Muscle of leg (tissue), 16 donors: ENCODE measurements at places on chromosomes 4 and X.
A peak's percentile ranks its signal among the peaks of the same experiment; 100 is the strongest.

DNA sequence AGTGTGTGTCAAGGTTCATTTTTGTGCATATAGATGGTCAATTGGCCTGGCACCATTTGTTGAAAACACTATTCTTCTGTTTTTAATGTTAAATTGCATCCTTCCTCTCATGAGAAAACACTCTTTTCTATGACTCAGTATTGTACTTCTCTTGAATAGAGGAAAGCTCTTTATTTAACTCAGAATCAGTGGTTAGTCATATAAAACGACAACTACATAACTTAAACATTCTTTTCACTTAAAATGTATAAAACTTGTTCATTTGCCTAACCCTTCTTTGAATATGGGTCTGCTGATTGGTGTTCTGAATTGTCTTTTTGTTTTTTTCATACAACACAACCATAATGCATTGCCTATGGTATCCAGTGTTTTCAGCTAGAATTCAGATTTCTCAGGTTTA is 17.2 kb upstream of the MRPL1 start:
- DNase-seq = no peak

- DNase-seq = no peak
Measured at GRCh38 chrX:139158256-139158655, 372.3 kb upstream of the F9 start.

DNA sequence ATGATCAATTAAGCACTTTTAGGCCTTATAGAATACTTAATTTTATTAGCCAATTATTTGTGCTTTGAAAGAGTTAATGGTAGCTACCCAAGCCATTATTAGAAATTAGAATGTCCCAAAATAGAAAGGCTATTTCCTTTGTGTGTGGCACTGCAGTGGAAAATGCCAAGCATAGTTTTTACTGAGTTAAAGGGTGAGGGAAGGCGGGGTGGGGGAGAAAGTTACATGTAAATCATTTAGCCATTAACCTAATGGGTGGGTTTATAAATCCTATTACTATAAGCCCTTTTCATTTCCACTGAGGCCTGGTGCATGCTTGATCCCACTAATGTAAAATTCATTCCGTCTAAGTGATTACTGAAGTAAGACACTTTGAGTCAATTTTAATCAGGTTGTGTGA is 105.8 kb downstream of the POLA1 start:
- DNase-seq = no peak

- no peak for DNase-seq
Measured at GRCh38 chr4:15034071-15034764, 31.9 kb downstream of the CPEB2 start.

GRCh38 chr4:113302051-113302450 is 252.6 kb downstream of the ANK2 start:
- DNase-seq = peak; percentile 68

DNA sequence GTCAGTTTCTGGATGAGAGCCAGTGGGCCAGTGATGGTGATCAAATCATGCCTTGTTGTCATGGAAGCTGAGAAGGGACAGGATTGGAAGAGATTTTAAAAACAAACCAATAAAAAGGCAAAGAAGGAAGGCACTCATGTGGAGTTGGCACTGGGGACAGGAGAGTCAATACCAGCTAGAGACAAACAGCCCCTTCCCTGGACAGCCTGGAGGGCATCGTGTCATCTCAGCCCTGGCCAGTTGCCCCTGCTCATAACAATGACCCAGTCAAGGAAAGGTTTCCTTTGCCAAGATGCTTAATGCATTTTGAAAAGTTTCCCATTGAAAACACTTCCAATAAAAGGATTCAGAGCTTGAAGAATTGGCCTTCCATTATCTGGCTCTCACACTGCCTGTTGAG is 55.5 kb downstream of the SCML1 start:
- DNase-seq = no peak

DNA sequence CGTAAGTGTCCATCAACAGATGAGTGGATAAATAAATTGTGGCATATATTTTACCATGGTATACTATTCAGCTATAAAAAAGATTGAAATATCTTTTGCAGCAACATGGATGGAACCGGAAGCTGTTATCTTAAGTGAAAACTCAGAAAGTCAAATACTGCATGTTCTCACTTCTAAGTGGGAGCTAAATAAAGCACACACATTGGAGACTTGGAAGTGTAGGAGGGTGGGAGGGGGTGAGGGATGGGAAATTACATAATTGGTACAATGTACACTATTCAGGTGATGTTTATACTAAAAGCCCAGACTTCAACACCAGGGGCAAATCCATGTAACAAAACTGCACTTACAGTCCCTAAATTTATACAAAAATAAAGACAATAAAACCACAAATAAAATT is 72.6 kb upstream of the SPRY1 start:
- DNase-seq = no peak

- DNase-seq = no peak
Measured at GRCh38 chrX:124001581-124001980, 40.1 kb downstream of the STAG2 start.

DNA sequence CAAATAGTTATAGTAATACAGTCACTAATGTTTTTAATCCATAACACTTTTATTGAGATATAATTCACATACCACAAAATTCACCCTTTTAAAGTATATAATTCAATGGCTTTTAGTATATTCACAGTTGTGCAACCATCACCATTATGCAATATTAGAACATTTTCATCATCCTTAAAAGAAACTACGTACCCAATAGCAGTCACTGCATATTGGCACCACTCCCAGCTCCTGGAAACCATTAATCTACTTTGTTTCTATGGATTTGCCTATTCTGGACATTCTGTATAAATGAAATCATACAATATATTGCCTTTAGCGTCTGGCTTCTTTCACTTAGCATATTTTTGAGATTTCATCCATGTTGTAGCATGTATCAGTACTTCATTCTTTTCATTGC is 99.3 kb downstream of the AMMECR1 start:
- no peak for DNase-seq

- DNase-seq = no peak
Measured at GRCh38 chrX:10008483-10009056, 41.4 kb downstream of the CLDN34 start.

DNA sequence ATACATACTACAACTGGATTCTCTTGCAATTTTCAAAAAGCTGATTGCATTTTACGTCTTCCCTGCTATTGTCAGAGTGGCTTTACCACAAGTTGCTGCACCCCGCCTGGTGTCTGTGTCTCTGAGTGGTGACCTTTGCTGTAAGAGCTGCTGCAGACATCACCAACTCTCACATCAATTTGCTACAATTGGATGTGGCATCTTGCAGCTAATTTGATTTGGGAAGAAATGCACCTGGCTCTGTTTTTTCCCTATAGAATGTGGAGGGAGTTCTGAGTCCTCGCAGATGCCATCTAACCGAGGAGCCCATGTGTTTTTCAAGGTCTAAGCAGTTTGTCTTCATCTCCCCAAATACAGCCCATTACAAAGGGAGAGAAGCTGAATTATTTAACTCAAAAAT is 73.8 kb upstream of the PHOX2B start:
- no peak for DNase-seq

DNA sequence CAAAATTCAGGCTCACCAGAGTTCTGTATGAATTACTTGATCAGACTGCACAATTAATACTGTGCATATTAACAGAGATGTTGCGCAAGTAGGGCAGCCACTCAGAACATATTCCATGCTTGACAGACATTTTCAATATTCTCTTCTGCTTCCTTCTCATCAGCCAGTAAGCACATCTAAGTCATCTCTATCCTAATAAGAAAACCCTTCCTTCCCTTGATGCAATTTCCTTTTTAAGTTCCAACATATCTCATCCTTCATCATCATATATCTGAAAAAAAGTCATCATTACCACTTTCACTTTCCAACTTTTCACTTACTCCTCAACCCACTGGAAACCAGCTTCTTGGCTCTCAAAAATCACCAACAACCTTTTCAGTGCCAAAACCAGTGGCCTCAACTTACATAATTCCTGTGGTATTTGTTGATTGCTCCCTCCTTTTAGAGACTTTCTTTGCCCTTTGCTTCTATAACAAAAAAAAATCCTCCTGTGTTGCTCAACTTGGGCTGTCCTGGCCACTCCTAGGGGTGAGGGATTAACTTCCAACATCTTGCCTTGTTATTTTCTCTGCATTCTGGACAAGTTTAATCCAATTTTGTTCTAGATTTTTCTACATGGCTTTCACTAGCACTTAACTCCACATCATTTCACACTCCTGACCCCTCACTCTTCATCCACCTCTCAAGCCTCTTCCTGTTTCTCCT is 14.1 kb downstream of the MBNL3 start:
- no peak for DNase-seq

- no peak for DNase-seq
Measured at GRCh38 chr4:40214038-40214437, 17.2 kb downstream of the RHOH start.

GRCh38 chrX:40279762-40280161 is 182.0 kb upstream of the BCOR start:
- no peak for DNase-seq

GRCh38 chr4:87461281-87461700 is 38.9 kb downstream of the NUDT9 start:
- DNase-seq = no peak

GRCh38 chrX:71996136-71996535 is 85.5 kb downstream of the NHSL2 start:
- DNase-seq = no peak

- peak; percentile 16 for DNase-seq
Measured at GRCh38 chr4:160848901-160849760, 1314.7 kb downstream of the FSTL5 start.

- DNase-seq = no peak
Measured at GRCh38 chrX:35786271-35786670, 11.9 kb upstream of the MAGEB16 start.

DNA sequence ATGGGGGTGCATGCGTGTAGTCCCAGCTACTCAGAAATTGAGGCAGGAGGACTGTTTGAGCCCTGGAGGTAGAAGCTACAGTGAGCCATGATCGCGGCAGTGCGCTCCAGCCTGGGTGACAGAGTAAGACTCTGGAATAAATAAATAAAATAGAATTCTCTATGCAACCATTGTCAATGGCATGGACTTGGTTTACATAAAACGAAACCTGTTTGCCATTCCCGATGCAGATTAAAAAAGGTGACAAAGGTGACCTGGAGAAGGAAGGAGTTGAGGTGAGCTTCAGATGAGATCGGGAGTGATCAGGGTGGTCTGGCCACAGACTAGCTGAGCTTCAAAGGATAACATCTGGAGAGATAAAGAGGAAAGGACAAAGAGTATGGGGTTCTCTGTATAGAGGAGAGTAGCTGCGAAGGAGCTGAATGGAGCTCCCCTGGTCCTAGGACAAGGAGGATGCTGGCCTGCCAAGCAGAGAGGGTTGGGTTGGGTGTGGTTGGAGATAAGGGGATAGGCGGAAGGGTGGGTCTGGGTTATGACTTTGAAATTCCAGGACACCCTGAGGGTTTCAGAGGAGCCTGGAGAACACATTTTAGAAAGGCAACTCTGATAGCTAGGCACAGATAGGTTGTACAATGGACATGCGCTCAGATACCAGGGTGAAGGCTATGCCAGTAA is 98.6 kb downstream of the RBM47 start:
- no peak for DNase-seq

DNA sequence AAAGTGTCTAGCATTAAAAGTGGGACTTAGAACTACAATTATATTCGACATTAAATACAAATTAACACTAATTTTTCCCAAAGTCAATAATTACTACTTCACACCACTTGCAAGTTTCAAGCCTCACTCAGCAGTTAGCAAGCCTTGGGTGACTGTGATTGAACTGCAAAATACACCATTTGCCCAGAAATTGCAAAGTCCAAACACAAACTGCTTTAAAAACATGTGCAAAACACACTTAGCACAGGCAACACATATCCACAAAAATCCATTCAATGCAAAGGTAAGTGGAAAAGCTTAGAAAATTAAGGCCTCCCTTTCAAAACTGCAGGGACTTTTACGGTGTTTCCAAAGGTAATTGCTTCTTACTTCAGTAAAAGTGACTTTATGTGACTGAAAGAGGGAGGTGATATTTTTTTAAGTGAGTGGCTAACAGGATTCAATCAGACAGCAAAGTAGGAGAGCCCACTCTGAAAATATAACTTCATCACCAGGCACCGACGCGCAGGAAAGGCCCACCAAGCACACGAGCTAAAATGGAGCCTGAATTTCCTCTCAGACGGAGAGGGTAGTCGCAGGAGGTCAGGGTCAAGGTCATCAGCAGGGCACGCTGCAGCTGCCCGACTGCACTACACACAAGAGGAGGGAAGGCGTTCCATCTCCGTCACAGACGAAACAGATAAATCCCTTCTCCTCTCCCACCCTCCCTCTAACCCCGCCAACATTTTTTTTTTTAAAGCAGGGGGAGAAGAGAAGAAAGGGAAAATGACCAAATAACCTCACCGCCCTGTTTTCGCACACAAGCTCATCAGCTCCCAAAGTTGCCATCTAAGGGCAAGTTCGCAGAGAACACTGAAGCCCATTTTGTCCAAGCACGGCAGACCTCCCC is 3.1 kb downstream of the ZNF827 start:
- DNase-seq = peak; percentile 77

GRCh38 chrX:122091571-122091970 is 1044.2 kb downstream of the GLUD2 start:
- no peak for DNase-seq

DNA sequence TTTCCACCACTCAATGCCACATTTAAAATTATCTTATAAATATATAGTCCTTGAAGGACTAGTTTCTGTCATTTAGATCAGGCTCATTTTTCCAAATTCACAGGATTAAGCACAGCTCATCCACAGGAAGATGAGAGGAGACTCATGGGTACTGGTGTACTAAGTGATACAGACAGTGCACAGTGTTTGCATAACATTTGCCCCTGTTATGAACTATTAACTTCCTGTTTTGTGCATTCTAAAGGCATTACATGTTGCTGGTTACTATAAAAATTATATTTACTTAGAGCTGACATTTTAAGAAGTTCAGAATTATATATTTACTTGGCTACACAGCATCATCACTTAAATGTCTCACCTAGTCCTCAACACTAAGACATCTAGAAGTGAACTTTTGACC is 772.0 kb downstream of the TECRL start:
- DNase-seq = no peak

DNA sequence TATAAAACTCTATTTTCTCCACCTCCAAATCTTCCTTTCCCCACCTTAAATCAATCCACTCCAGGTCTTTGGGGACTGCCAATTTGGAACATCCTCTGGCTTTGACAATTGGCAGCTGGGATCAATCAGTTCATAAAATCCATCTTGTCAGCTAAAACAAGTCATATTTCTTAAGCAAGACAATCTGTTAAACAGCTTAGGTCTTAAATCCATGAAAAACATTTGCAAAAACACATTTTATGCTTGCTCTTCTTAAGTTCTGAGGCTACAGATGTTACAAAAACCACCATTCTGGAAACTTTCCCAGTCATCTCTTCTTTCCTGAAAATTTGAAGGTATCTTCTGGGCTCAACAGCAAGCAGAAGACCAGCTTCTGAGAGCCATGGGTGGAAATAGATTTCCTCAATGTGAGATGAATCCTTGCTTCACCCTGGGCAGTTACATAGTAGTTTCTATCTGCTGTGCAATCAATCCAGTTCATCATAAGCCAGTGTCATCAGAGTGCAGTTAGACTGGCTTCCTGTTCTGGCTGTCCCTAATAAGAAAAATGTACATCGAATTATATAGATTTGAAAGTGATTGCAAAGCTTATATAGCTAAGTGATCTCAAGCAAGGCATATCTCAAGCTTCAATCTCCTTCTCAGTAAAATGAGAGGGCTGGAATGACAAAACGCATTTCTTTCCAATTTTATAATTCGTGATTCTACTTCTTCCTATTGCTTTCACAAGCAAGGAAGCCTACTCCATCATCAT is 402.7 kb upstream of the INTU start:
- DNase-seq = peak; percentile 82

GRCh38 chr4:106502106-106502699 is 133.6 kb upstream of the GIMD1 start:
- peak; percentile 61 for DNase-seq

GRCh38 chrX:11239230-11239629 is 54.0 kb upstream of the AMELX start:
- no peak for DNase-seq

- DNase-seq = no peak
Measured at GRCh38 chr4:123833171-123833643, 436.6 kb downstream of the SPRY1 start.
